Activated CD8-positive, alpha-beta memory T cell treated with anti-CD3 and anti-CD28 coated beads for 1 hour (primary cell): ENCODE measurements at places on chromosomes 12 and 14.

DNA sequence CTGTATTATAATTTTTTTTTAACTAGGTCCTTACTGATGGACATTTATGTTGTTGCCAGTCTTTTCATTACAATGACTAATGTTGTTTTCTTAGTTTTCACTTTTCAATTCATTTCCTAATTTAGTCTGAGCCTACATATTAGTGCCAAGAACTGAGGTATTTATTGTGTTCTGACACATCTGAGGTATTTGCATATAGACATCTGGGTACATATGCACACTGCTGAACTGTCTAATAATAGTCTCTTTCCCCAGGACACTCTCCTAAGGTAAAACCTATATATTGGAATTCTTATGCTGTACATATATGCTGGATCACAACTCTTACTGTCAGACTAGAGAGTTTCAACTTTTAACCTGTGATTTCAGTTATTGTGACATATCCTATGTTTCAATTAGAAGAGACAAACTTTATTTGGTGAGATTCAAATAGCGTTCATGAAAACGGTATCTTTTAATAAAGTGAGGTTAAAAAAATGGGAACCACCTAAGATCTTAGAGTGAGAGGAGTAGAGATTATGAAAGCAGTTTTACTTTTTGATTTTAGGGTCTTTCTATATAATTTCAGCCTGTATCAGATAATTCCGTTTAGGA is 263.2 kb downstream of the RAD51B start:
- DNase-seq: no peak

- no peak for DNase-seq
Observed at GRCh38 chr12:110850762-110851161, 4.0 kb downstream of the CCDC63 start.

DNA sequence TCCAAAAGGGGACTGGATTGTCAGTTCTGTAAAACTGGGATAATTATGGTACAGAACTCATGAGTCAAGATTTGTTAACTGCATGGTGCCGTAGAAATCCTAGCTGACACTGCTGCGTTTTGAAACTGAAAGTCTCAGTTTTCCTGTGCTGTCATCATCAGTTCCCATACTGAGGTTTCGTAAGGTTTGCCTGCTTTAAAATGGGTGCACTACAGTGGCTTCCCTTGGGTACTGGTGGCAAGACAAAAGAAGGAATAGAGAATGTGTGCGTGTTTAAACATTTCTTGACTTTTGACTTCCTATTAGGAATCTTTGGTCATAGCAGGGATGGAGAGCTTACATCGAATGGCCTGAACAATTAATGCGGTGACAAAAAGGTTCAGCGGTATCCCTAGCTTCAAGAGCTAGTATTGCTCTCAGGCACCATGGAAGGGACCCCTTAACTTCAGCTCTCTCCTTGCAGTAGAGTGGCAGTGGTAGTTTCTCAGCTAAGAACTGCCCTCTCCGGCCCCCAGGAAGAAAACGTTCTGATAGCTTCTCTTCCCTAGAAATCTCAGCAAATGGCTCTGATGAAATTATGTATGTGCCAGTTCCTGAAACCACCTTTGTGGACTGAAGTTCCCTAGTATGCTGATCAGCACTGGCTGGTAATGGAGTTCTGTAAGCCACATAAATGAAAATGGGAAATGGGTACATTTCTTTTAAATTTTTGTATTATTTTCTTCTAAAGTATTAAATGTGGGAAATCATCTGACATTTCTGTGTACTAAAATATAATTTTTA is 28.9 kb downstream of the ANO6 start:
- DNase-seq: no peak

DNA sequence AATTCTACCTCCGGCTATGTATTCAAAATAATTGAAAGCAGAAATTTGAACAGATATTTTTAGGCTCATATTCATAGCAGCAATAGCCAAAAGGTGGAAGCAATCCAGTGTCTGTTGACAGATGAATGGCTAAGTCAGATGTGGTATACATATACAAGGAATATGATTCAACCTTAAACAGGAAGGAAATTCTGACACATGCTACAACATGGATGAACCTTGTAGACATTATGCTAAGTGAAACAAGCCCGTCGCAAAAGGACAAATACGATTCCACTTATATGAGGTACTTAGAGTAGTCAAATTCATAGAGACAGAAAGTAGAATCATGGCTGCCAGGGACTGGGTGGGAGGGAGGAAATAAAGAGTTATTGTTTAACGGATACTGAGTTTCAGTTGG is 331.6 kb downstream of the PCNX1 start:
- no peak for DNase-seq

- no peak for DNase-seq
Observed at GRCh38 chr12:1391722-1392121, 202.7 kb downstream of the FBXL14 start.

DNA sequence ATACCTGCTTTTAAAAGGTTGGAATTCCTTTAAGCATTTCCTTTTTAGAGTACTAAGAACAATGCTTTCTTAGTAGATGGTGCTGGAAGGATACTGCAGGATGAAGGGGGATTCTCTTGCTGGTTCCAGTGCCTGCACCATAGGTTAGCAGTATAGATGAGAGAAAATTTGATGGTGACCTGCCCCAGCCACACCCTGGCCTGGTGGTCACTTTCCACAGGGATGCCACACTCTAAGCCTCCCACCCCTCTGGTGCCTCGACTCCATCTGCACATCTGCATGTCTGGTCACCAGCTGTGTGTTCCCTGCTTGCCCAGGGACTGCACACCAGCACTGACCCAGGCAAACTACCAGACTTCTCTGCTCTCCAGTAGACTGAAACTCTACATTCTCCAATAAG is 19.1 kb downstream of the SLC2A3 start:
- no peak for DNase-seq

GRCh38 chr14:78248501-78249090 is 78.4 kb downstream of the NRXN3 start:
- no peak for DNase-seq

- no peak for DNase-seq
Observed at GRCh38 chr12:26056335-26056734, 68.5 kb downstream of the BHLHE41 start.

- no peak for DNase-seq
Observed at GRCh38 chr12:77064896-77065360, 441 bp downstream of the E2F7 start.

- DNase-seq: no peak
Observed at GRCh38 chr12:3700861-3701260, 52.0 kb downstream of the CRACR2A start.

DNA sequence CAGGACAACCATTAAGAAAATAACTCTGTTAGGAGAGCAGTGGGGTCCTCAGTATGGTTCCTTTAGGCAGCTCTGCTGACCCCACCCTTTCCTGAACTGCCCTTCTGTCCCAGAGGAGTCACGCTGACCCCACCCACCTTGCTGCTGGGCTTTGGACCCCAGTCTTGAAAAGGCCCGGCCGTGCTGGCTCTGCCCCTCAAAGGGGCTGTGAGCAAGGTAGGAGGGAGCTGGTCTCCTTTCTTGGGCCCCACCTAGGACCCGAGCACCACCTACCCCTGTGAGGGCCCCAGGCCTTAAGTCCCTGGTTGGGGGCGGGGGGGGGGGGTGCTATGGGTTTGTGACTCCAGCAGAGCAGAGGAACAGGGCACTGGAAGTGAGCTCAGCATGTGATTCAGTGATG is 171.1 kb downstream of the MON2 start:
- no peak for DNase-seq

- no peak for DNase-seq
Observed at GRCh38 chr12:130423991-130424857, 86.5 kb downstream of the PIWIL1 start.

DNA sequence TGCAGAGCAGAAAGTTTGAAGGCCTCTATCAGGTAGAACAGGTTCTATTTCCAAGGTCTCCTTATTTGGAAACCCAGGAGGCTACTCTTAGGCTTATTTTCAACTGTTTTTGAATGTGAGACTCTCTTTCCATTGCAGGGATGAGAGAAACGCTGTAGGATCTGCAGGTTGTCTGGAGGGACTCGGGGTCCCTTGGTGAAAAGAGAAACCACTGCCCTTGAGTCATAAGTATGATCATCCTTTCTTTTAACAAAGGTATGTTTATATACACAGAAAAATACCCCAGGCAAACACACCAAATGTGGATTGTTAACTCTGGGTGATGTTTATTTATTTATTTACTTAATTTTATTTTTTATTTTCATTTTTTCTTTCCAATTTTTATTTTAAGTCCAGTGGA is 57.8 kb upstream of the MAX start:
- no peak for DNase-seq

DNA sequence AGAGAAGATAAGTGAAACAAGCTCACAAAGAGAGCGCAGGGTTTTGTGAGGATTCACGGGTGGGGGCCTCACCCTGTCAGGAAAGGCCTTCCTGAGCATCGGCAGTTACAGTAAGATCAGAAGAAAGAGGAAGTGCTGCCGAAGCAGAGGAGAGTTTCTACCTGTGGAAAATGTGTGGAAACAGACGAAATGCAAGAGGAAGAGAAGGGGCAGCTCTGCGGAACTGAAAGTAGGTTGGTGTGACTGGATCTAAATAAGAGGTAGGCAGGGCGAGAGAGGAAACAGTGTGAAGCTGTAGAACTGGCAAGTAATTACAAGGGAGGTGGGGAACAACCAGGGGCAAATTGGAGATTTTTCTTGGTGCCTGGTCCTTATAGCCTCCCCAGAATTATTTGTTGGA is 2.6 kb downstream of the GPR68 start:
- DNase-seq: no peak

- DNase-seq: no peak
Observed at GRCh38 chr14:79419571-79420327, 791.6 kb downstream of the DIO2 start.

GRCh38 chr12:13007496-13008233 is 7.6 kb upstream of the HEBP1 start:
- DNase-seq: no peak

DNA sequence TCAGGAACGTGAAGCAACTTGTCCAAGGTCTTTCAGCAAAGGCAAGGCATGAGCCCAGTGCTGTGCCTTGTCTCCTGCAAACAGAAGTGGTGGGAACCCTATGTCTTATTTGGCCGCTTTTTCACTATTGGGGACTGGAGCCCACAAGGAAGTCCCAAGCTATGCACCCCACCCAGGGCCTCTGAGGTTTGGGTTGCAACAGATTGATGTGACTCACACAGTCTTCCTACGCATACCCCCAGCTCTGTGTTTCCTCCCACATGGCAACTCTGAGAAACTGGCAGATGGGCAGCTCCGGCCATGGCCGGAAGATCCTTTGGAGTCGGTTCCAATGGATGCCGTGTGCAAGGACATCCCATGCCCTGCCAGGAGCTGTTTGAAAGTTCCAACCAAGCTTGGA is 28.3 kb upstream of the CMKLR1 start:
- no peak for DNase-seq

DNA sequence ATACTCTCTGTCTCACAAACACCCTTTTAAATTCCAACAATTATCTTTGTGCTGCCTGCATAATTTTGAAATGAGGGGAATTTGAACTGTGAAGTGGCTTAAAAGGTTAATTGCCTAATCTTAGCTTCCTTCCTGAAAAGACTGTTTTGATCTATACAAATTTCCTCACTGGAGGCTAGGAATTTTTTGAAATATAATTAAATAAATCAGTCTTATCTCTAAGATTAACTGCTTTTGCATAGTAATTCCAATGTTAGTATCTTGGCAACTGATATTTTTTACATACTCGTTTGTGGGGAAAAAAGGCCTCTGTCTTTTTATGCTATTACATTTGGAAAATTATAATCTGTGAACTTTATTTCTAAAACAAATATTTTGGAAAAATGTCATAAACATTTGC is 498.5 kb downstream of the TMTC2 start:
- no peak for DNase-seq

GRCh38 chr12:54032627-54033100 is at the start of gene HOXC5:
Gene HOXC5, plus strand, starts transcription at chr12:54033050. Its CDS starts 73 bp downstream, at chr12:54033123.
- peak; percentile 40 for DNase-seq

GRCh38 chr14:31206536-31207286 is 882 bp downstream of the HECTD1 start:
- DNase-seq: peak; percentile 24
